Mesenteric fat pad (tissue), 1 donor: ENCODE measurements at places on chromosomes 7 and 10.

DNA sequence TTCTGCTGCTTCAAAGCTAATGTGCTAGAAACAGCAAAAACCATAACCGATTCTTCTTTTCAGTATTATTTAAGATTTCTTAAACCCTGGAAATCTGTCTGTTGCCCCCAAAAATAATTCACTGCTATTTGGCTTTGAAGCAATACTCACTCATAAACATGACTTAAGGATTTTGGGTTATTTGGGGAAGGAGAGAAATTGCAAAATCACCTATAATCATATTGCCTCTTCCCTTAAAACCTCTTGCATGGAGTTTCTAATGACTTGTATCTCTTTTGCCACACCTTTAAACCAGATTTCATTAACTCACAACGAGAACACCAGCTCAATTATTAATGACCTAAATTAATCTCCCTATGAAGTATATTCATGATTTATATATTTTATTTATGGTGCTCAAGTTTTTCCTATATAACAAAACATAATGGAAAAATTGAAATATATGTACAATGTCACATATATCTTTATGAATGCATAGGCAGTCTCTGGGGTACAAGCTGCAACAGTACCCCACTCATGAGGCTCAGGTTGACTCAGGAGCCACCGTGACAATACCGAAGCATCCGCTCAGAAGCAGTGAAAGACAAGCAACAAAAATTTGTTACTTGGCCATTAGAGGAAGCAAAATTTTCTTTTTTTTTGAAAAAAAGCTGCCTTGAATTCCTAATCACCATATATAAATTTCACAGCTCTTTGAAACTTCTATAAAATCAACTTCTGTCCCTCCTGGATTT lies 3.0 kb downstream of the NAMPT start:
- no peak for DNase-seq

DNA sequence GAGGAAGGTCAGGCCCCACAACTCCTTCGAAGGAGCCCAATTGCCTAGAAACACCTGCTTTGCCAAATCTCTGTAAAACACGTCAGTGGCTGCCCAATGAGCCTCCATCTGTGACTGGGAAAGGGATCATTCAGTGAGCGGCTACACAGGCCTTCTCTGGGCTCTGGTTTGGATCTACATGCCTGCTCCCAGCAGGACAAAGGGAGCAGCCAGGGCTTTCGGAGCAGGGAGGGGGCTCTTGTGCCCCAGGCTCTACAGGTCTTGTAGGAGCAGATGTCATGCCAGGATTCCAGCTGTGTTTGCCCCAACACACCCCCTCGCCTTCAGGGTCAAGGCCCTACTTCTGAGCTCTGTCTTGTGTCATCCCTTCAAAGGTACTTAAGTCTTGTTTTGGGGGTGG lies 73.5 kb downstream of the CLEC2L start:
- no peak for DNase-seq

DNA sequence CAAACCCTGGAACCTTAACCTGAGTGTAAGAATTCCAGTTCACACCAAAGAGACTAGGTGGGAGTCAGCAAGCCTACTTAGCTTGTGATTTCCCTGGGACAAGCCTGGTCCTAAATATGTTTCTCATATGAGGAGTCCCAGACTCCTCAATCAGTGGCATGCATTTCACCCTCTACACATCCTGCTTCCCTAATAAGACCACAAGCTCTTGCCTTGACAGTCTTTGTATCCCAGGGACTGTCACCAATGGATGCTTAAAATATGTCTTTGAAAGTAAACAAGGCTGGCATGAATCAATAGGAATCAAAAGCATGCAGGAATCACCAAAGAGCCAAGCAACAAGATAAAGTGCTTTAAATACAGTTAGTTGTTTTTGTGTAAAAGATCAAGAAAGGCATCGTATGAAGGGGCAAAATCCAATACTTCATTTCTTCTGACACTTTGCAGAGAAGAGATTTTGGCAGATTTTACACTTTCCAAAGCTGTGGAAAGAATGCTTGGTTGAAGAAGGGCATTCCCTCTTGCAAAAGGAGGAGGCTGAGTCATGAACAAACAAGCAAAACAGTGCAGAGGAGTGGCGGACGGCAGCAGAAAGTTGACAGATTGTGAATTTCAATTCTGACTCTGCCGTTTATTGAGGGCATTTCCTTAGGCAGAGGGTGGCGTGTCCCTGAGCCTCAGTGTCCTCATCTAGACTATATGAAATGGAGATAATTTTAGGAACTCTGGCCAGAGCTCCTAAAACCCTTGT lies 8.5 kb upstream of the NFE2L3 start:
- DNase-seq: no peak

DNA sequence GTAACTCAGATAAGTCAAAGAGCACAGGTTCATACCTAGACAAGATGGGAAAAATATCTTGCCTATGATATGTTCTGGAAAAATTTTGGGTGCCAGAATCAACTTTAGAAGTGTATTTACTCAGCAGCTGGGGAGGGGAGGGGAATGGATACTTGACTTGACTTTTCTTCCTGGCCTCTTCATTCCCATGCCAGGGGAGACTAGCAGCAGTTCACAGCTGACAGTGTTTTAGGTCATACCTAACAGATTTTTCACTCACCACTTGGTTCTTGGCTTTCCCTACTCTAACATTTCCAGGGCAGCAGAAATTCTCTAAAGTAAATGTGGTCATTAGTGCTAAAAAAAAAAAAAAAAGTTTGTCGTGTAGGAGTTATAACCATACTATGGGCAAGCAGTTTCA lies 46.3 kb downstream of the TAS2R16 start:
- no peak for DNase-seq

DNA sequence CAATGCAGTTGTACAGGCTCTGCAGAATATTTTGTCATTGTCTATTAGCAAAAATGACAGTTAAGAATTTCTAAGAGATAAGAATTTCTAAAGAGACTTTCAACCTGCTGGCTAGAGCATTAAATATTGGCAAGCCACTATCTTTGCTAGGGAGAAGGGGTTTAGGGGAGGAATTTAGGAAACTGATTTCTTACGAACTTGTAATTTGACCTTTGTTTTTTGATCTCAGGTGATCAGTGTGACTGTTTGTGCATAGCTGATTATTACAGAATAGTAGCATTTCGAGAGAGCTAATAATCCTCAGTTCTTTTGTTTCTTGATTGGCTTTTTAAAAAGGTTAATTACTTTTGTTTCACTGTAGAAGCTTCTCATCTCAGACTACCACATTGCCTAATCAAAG lies 68.1 kb downstream of the ST7 start:
- DNase-seq: no peak

- DNase-seq: no peak
These were observed 94.6 kb upstream of the ANLN start for GRCh38 chr7:36295090-36295489.

DNA sequence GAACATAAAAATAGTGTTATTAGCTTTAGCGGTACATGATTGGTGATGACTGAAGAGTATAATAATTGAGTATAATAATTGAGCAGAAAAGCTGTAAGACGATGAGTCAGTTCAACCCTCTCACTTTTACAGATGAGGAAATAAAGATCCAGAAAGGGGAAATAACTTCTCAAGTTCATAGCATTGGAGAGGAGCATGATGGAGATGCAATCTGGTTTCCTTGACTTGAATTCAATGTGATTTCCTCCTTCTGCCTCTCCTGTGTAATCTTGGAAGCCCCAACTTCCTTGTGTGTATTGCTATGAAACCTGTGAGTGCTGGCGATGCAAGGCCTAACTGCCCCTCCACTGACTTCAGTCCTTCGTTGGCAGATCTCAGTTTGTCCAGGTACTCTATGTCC lies 265.1 kb downstream of the LRMDA start:
- DNase-seq: no peak

DNA sequence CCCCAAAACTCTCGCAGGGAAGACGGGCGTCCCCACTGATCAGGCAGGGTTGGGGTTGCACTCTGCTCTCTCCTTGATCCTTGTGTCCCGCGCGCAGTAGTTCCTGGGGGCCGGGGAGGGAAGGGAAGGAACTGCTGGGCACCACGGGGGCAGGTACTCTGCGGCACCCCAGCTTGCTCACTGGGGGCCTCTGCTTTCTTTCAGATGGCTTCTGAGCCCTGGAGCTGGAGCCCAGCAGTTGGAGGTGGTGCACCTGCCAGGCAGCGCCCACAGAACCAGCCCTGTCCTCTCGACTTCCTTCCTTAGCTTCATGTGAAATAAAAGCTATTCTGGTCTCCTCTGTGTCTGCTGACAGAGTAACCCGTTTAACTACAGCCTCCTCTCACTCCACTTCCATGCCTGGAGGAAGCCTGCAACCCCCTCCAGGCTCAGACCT lies 12.2 kb downstream of the PLAC9 start:
- DNase-seq: no peak

GRCh38 chr7:94848992-94849576 lies 58.3 kb upstream of the PPP1R9A start:
- DNase-seq: no peak

- DNase-seq: no peak
These were observed 35.9 kb downstream of the LRRC4 start for GRCh38 chr7:127995156-127995880.

DNA sequence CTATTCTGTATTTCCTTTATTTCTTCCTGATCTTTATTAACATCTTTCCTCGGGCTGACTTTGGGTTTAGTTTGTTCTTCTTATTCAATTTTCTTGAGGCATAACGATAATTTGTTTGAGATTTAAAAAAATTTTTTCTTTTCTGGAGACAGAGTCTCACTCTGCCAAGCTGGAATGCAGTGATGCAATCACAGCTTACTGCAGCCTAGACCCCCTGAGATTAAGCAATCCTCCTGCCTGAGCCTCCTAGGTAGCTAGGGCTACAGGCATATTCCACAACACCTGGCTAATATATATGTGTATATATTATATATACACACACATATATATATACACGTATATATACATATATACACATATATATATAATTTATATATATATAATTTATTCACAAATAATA lies 540.2 kb downstream of the NXPH1 start:
- no peak for DNase-seq

- DNase-seq: no peak
These were observed 347.0 kb downstream of the KCNMA1 start for GRCh38 chr10:77290528-77291155.

DNA sequence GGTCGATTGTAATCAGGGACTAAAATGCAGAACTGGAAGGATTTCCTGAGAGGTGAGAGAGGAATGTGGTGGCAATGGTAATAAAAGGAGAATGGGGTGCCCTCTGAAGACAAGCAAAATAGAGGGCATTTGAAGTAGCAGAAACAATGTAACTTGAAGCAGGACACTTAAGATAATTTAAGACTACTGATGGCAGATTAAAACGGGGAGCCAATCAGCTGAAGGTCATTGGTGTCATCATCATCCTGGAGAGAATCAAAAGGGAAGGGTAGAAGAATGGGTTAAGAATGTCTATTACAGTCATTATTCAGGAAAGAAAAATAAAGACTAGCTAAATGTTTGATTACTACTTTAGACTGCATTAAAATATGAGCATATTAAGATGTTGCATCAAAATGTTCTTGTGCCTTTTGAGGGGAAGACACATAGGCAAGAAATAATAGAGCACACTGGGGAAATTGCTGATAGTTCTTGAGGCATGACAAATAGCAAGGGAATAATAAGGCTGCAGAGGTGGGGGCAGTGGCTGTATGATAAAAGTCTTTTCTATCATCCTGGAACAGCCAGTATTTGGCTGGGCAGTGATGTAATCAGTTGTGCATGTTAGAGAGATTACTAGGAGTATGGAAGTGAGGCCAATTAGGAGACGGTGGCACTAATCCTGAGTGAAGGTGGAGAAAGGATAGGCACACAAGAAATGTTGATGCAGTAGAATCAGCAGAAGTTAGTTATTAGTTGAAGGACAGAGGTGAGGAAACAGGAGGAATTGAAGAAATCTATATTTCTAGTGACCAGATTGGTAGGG lies 60.2 kb downstream of the CCDC71L start:
- DNase-seq: no peak

DNA sequence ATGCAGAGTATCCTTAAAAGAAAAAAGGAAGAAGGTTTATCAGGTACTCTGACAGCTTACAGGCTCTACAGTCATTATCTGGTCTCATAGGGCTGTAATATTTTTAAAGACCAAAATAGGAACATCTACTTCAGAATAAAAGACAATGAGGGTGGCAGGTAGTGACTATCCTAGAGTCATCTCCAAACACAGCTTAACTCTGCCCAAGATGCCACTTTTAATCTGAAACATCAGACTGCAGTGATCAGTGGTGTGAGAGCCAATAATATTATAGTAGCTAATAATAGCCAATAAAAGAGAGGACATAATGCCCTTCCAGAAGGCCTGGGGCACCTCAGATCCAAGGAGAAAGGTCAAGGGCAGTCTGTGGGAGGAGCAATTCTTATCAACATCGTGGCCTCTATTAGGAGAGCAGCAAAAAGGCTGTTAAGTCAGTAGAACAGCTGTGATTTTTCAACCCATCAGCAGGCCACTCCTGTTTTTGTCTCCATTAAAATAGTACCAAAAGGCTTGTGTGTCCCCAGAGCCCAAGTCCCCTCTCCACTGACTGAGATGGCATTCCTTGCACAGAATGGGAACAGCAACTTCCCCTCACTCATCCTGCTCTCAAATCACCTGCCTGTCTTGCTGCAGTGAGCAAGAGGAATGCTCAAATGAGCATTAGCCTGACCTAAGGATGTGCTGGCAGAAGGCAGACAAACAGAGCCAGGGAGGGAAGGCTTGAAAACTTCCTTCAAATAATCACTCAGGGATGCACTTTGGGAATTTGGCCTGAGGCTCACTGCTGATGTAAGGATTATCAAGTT lies 20.7 kb upstream of the SPOCK2 start:
- no peak for DNase-seq

DNA sequence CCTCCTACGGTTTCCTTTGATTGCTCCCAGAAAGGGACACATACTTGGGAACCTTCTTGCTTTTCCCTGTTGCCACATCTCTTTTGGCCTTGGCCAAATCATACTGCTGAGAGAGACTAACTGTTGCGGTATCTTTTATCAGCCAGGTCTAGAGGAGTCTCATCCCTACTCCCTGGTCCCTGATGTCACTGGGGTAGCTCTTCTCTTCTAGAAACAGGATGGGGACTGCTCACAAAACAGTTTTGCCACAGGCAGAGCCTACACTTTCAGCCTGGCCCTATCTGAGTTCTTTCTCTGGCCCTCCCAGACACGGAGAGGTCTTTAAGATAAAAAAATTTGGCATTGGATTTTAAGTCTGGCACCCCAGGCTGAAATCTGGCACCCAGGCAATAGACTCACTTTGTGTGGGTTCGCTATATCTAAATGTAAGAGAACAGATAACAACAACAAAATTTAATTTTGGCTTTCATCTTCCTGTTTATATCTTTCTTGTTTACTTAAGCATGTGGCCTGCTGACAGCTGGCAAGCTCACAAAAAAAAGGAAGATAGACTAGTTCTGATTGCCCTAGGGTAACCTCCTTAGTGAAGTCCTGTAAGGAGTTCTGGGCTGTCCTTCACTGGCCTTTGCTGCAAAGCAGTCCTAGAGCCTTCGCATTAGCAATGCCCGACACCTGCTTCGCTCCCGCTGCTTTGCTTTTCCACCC lies 228.3 kb upstream of the NPVF start:
- no peak for DNase-seq

DNA sequence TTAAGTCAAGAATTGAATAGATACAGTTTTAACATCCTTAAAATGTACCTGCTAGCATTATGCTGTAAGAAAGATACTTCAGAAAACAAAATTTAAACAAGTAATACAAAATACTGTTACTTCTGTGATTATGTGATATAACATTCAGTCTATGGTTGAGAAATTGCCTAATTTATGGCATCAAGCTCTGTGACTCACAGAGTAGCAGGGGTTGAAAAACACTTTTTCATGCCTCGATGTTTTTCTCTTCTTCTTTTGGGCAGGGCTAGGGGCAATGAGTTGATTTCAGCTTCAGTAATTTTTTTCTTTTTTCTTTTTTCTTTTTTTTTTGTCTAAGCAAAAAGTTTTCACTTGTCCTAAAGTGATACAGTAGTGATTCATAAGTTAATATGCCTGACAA lies 209.2 kb downstream of the MBL2 start:
- DNase-seq: no peak

GRCh38 chr10:84908491-84908890 lies 580.1 kb downstream of the CCSER2 start:
- no peak for DNase-seq
